ENCODE measurements at places on chromosomes 5 and 9.

DNA sequence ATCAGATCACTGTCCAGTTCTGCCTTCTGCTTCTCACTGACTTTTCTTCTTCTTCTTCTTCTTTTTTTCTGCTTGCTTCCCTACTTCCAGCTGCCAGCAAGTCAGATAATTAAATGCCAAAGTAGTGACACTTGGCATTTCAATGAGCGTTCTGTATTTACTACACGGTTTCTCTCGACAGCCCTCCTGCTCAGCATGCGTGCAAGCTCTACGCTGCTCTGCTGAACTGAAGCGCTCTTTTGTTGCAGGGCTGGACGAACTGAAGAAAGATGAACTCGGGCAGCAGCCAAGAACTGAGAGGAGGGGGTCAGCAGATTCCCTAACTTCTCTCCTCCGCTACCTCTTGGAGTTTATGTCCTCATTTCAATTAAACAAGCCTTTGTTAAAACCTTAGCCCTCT, 319.1 kb downstream of the GLIS3 start:
- DNase-seq = no peak

GRCh38 chr5:63961125-63961597, 1.1 kb downstream of the HTR1A start:
- no peak for DNase-seq

DNA sequence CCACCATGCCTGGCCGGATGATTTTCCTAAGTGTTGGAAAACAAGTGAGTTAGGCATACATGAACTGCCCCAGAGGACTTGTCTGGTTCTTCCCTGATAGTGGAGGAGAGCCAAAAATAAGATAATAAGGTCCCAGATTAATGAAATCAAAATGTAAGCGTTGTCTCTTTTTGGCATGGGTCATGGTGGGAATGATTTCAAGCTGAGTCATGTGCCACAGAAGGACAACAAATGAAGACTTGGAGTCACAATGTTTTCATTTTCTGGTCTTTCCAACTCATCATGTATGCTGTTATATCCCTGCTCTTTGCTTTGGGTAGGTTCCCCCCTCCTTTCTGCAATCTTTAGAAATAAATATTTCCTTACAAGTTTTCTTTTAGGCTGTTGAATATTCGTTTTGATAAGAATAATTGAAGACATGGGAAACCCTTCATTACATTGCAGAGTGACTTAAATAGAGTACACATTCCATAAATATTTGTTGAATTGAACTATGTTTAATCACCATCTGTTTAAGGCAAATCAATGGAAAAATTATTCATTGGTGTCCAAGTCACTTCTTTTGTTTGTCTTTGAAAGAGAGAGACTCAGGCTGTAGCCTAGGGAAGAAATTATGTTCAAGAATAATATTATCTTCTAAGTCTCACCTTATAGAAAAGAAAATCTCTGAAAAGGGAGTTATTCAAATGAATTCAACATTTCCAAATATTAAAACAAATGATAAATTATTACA, 196.3 kb downstream of the CSNK1G3 start:
- DNase-seq = no peak

- no peak for DNase-seq
These were observed 293.5 kb downstream of the EFNA5 start for GRCh38 chr5:107377277-107377609.

DNA sequence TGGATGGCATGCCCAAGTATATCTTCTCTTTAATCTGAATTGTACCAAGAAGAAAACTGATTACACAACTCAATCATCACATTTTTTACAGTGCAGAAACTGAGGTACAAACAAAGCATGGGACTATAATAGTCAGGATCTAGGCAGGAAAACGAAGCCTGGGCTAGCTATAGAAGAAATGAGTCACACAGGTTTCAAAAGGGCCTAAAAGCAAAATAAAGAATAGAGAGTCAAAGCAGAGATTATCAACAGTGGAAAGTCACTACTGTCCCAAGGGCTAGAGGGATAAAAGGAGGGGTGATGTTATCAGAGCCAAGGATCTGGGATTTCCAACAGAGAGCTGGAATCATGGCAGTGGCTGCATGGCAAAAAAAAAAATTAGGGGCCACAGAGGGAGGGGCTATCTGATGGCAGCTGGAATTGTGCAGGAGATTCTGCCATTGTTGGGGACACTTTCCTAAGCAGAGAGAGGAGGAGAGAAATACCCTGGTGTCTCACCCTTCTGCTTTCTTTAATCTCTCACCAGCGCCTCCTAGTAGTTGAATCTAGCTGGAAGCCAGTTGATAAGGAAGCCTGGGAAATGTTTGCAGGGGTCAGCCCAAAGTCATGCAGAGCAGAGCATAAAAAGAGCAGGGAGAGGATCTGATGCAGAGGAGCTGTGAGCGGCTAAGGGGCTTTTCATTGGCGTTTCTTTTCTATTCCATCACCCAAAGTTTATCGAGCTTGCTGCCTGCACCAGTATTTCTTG, 343.2 kb downstream of the ACTL7B start:
- DNase-seq = no peak

- DNase-seq = no peak
These were observed 432.1 kb upstream of the RGMB start for GRCh38 chr5:98341038-98342032.

DNA sequence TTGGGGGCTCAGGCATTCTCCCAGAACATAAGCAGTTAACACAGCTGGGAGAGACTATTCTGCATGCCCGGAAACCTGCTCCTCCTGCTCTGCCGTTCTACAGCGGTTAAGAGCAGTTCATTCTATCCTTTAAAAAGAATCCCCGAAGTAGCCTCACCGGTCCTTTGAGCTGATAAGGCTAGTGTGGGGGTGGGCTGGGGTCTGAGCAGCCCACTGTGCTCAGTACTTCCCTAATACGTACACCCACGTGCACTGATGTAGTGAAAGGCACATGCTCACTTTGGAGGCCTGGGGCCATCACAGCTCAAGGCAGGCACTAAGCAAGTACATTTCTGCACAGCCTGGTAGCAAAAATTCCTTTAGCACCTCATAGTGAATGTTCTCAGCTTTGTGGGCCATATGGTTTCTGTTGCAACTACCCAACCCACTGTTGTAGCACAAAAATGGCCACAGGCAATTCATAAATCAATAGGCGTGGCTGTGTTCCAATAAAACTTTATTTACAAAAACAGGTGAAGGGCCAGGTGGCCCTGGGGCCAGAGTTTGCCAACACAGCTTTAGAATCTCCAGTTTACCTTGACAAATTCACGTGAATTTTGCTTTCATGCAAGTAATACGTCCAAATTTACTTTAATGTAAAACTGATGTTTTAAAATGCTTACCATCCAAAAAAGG, 136.4 kb downstream of the ZNF354C start:
- no peak for DNase-seq

GRCh38 chr9:111572950-111573604, 26.4 kb downstream of the PTGR1 start:
- DNase-seq = no peak

GRCh38 chr5:116445311-116445710, 129.3 kb downstream of the SEMA6A start:
- no peak for DNase-seq

DNA sequence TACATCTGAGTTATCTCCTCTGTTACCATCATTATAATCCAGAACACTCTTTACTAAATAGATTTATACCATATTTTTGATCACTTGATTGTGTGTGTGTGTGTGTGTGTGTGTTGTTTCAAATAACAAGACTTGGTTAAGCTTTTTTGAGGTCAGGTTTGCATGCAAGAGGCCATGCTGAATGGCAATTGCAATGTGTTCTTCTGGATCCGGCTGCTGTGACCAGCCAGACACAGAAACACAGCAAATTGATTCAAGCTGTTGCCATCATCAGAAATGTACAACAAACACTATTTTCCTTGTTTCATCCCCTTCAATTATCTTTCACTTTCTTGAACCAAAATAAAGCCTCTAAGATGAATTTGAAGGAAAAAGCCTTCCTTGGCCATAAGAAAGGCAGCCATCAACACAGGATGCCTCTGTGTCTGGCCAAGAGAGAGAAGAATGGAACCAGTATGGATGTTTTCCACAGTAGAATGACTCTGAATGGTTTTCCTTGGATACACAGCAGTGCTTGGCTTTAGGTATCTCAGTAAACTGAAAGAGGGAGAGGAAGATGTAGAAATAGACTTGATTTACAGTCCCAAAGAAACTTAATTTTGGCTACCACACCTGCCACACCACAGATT, 53.9 kb downstream of the DPYSL3 start:
- DNase-seq = no peak

DNA sequence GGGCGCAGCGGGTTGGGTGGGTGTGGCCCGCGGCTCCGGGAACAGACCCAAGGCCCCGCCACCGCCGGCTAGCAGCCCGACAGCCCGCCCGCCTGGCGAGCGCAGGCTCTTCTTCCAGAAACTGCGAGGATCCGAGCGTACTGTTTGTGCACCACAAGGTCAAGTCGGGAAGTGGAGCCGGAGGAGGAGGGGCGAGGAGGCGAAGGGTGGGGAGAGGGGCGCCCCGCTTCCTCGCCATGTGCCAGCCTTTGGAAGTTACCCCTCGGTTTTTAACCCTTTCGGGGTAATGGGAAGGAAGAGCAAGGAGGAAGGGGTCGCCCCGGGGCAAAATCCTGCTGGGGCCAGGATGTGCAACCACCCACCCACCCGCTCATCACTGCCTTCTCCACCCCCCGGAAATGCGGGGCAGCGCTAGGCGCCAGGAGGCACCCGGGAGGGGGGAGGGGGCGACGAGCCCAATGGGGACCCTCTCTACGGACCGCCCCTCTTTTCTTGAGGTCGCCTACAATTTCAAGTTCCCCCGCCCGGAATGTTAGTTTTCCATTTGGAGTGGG, 1.1 kb upstream of the JADE2 start:
- DNase-seq = peak; percentile 60

DNA sequence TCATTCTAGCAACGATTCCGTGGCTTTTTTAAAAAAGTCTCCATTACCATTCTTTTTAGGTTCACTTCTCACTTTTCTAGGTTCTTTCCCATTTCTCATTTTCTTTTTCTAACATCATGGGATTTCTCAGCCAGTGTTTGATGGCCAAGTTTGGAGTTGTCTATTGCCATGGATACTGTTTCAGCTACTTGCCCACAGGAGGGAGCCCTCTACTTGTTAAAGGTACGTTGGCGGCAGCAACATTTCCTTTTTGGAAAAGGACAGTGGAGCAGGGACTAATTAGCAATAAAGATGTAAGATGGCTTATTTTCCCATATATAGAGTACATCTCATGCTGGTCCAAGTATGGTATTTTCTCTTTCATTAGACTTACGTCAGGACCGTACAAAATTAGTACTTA, 2257.5 kb upstream of the C9orf72 start:
- DNase-seq = no peak

DNA sequence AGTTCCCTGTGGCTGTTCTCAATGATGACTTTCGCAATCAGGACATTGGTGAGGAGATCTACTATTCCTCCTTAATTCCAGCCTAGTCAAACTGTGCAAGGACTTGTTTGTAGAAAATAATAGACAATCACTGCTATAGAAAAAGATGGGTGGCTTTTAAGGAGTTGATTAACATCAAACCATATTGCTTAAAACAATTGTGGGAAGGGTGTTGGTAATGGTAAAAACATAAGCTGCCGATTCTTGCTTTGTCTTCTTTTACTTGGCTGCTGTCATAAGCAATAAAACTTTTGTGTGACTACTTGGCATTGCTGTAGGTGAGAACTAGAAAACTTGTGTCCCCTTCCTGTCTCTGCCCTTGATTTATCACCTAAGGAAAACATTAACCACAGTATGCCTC, 561.2 kb upstream of the SEMA6A start:
- no peak for DNase-seq

- DNase-seq = no peak
These were observed 79.5 kb downstream of the CFAP77 start for GRCh38 chr9:132489536-132489935.

- no peak for DNase-seq
These were observed 23.1 kb upstream of the ADRA1B start for GRCh38 chr5:159893040-159893695.

DNA sequence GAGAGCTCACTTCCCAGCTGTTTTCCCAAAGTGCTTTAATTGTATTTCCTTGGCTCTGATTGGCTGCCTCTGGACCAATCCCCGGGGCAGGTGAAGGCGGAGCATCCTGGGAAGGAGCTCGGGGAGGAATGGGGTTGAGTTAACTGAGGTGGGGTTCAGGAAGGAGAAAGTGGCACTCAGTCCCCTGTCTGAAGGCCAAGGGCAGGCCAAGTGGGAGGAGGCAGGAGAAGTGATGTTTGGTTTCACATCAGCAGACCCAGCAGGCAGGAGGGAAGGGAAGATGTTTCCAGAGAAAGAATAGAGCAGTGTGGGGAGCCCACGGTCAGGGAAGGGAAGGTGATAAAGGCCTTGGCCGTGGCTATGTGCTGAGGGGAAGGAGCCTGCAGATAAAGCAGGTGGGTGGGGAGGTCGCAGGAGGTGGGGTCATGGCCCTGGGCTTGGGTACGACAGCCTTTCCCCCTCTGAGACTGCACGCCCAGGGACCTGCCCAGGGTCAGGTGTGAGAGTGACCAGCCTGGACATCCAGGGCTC, 3.1 kb downstream of the TSPAN17 start:
- no peak for DNase-seq

DNA sequence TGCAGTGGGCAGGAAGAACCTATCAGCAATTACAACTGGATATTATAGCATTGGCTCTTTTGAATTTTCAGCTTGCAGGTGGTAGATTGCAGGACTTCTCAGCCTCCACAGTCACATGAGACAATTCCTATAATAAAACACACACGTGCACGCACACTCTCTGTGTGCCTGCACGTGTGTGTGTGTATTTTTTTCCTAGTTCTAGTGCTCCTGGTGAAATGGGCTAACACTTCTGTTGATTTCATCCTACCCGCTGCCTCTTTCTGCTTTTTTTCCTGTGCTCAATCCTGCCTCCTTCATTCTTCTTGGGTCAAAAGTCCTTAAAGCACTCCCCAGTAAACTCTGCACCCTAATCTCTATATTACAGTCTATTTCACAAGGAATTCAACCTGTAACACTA, 320.1 kb downstream of the OSTF1 start:
- DNase-seq = no peak

DNA sequence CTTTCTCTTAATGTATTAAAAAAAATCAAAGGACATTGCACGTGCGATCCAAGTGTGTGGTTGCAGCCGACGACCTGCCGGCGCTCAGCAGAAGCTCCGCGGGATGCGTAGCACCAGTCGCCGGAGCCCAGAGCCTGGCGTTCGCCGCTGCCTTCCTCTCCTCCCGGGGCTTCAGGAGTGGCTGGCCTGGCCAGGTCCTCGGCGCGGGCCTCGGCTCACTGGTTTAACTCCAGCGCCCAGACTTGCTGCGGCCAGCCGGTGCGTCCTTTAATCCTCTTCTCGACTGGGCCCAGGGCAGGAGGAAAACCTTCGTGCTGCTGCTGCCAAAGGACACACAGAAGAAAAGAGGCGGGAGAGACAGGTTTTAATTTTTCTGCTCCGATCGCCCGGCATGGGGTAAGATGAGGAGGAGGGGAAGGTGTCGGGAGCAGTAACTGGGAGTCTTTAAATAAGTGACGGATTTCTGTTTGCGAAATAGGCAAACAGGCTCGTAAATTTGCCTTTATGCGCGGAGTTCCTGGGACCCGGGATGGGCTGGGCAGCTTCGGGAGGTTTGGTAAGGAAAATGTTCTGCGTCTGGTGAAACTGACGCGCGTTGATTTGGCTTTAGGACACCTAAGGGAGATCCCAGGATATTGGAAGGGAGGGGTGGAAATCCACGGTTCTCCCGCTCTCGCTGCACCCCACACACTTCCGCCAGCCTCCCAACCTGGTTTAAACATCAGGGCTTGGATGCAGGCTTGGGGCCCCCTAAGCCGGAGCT, 2.3 kb downstream of the HAND1 start:
- DNase-seq = no peak

All from activated CD4-positive, alpha-beta T cell treated with anti-CD3 and anti-CD28 coated beads, Interleukin-2, Interleukin-4, amounts not matched to agents 100 ng/mL and 50 ng/mL, durations not matched to agents 16 hours and 8 hours (primary cell).